ENCODE measurements at places on chromosomes 6 and 20.

DNA sequence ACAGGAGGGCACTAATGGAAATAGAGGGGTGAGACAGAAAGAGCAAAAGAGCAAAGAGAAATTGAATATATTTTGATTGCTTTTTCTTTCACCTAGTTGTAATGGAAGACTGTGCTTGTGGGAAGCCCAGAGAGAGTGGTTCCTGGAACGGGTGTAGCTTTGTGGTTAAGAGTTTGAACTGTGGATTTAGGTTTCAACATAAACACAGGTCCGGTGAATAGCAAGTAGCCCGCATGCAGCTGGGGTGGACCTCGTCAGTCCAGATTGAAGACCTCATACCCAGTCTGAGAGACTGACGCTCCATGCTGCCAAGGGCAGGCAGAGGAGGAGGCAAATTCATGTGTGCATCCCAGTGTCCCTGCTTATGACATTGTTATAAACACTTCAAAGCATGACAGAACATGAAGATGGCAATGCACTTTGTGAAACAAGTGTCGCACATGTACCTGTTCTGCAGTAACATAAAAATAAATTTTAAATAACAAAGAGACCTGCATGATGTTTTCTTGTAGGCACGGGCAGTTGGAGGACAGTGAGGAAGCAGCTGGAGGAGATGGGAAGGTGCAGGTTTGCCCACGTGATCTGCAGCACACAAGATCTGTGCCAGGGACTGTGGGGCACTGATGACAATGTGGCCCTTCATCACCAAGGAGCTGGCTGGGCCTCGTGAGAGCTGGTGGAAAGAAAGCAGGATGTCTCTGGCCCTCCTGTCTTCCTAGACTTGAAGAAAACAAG, 220.5 kb upstream of the SSTR4 start:
- no peak for DNase-seq

DNA sequence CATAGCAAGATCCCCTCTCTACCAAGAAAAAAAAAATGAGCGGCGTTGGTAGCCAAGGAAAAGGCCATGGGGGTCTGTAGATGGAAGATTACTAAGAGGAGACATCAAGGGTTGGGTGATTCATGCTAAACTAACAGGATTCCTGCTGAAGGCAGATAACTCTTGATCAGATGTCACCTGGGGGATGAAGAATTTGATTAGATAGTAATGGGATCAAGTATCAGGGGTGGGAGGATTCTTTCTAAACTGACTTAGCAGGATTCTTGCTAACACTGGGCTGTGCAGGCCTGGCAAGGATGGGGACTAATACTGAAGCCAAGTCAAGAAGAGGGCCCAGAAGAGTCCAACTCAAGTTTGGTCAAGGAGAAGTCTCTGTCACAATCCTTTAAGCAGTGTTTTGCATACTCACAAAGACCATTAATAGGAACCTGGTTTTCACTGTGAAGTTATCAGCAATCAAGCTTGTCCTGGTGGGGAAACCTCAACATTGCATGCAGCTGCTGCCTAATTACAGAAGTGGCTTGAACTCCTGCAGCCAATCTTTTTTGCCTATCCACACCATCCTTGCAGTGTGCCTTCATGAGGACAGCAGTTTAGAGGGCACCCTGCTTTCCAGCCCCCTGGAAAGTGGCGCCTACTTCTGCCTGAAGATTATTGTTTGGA, 61.3 kb downstream of the ANKRD6 start:
- no peak for DNase-seq

DNA sequence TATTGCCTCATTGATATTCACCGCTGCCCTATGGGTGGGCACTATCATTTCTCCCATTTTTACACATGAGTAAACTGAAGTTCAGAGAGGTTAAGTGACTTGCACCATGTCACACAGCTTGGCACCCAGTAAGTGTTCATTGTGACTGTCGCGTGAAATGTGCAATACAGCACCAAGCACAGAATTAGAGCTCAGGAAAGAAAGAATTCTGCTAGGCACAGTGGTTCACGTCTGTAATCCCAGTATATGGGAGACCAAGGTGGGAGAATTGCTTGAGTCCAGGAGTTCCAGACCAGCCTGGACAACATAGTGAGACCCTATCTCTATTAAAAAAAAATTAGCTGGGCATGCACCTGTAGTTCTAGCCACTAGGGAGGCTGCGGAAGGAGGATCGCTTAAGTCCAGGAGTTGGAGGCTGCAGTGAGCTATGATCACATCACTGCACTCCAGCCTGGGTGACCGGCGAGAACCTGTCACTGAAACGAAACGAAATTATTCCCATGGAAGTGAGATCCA, 626 bp downstream of the SLC13A3 start:
- DNase-seq, result no peak

DNA sequence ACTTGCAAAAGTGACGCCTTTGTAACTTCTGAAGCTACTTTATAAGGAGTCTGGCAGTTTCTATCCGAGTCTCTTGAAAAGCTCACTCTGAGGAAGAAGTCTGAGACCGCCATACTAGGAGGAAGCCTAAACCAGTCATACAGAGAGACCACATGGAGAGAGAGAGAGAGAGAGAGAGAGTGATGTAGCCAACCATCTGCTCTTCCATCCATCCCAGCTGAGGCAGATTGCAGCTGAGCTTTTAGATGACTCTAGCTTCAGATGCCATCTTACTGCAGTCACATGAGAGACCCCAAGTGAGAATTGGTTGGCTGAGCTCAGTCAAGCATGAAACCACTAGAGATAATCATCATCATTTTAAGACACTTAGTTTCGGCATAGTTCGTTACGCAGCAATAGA, 15.0 kb upstream of the DTNBP1 start:
- no peak for DNase-seq

- DNase-seq, result no peak
These were observed 34.6 kb downstream of the PPARD start for GRCh38 chr6:35377002-35377401.

- no peak for DNase-seq
These were observed 646 bp downstream of the HEY2 start for GRCh38 chr6:125749865-125750691.

DNA sequence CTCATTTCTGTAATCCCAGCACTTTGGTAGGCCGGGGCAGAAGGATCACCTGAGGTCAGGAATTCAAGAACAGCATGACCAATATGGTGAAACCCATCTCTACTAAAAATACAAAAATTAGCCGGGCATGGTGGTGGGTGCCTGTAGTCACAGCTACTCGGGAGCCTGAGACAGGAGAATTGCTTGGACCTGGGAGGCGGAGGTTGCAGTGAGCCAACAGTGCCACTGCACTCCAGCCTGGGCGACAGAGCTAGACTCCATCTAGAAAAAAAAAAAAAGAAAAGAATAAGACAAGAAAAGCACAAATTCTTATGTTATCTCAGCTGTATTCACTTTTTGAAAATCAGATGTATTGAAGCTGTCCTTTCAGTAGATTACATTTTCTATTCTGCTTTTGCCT, 289.4 kb downstream of the GRIK2 start:
- no peak for DNase-seq

DNA sequence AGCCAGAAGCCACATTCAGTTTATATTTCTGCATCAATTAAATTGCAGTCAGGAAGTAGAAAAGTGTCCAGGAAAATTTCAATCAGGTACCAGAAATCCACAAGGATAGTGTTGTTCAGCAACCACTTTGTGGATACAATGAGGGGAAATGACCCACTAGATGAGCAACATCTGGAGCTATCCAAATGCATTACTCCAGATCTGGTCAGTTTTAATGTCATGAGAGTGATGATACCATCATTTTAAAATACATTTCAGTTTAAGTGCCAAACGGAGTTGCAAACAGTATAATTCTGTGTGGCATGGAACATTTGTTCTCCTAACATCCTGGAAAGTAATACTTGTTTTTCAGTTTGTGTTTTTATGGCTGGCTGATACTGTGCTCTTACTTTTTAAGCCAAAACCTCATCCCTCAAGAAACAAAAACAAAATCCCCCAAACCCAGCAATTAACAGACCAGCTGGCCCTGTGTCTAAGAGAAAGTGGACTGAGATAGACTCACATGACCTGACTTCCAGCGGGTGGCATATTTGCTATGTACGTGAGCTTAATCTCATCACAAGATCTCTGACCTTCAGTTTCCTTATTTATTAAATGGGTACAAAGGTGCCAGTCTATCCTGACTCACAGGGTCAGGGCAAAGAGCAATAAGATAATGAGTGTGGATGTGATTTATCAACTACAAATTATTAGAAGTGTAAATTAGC, 58.8 kb upstream of the CNKSR3 start:
- DNase-seq, result no peak

GRCh38 chr6:87436435-87436834, 28.7 kb downstream of the CFAP206 start:
- peak; percentile 72 for DNase-seq

DNA sequence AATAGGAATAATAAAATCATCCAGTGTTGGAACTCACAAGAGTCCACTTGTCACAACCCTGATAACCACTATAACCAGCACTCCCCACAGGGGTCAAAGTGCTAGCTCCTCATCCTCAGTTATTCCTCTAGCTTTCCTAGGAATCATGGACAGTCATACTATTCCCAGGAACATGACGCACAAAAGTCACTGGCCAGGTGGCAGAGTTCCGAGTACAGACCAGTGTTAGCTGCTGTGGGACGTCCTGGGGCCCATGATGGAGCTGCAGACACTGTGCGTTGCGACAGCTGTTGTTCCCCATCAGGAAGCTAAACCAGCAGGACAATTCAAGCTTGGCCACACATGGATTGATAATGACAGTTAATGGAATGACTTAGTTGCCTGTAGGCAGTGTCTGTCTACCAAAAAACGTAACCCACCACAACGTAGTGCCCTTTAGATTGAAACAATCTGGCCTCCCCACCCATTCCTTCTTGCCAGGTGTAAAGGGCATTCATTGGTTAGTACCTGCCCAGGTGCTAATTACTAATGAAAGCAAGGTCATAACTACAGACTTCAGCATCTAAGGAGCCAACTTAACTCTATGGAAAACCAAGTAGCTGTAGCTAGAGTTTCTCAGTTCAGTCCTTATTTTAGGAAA, 17.4 kb downstream of the EZR start:
- DNase-seq, result no peak

- no peak for DNase-seq
These were observed 13.6 kb downstream of the PPP1R14C start for GRCh38 chr6:150156460-150156859.

GRCh38 chr20:51480507-51481270, 61.8 kb downstream of the NFATC2 start:
- no peak for DNase-seq

DNA sequence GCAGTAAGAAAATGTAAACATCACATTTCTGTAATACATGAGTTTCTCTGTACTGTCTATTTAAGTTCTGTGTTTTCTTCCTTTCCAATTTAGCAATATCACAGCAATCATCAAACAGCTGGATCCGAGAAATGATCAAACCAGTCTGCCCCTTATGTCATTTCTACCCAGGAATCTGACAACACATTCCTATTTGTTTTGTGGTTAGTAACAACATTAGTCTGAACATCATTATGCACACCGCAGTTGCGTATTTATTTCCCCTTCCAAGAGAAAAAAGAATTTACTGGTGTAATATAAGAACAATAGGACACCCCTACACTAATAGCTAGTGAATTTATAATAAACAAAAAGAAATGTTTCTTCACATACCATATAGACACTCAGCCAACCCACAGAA, 179.5 kb downstream of the BTBD9 start:
- no peak for DNase-seq

- DNase-seq, result no peak
These were observed 20.2 kb downstream of the SLC9A8 start for GRCh38 chr20:49832632-49833327.

DNA sequence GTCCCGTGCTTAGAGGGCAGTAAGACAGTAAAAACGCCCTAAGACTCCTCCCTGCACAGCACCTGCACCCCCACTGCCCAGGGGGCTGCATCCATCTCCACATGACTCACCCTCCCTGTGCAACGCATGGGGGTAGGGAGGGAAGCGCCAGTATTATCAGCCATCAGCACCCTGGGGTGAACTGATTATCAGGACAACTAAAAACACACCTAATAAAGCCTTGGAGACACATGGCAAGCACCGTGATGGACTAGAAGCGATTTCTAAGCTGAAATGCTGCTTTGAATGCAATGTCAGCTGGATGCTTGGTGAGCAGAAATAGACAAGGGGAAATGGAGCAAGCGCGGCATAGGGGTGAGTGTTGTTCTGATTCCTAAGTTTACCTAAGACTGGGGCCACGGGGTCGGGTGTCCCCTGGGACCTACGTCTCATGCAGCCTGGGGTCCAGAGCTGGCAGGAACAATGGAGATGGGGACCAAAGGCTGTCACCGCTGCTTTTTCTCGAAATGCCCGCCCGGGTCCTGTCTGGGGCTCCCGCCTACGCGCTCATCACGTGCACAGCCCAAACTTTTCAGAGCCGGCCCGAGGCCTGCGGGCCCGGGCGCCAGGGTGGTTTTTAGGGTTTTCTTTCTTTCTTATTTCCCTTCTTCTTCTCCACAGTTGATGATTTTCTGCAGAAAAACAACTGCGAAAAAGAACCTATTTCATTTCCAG, 702 bp upstream of the TNFAIP3 start:
- DNase-seq, result no peak

- DNase-seq, result no peak
These were observed 62.4 kb upstream of the MRPS10 start for GRCh38 chr6:42279966-42280629.

GRCh38 chr6:153074761-153075160, 56.3 kb downstream of the RGS17 start:
- DNase-seq, result no peak

DNA sequence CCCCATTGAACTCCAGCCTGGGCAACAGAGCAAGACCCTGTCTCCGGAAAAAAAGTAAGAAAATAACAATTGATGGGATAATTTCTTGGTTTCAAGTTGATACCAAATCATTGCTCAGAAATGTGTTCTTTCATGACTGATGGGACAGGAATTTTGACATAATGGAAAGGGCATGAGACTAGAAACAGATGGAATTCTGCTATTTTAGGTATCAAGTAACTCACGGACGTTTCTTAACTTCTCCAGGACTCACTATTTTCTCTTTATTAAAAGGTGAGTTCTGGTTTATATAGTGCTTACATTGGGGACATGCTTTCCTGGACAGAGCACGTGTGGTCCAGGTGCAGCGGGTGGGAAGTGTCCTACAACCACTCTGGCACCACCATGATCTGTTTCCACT, 6.0 kb upstream of the DSP start:
- DNase-seq, result no peak

- DNase-seq, result no peak
These were observed 72.4 kb upstream of the SIRPA start for GRCh38 chr20:1822564-1823449.

GRCh38 chr20:1838556-1839279, 56.5 kb upstream of the SIRPA start:
- DNase-seq, result no peak

DNA sequence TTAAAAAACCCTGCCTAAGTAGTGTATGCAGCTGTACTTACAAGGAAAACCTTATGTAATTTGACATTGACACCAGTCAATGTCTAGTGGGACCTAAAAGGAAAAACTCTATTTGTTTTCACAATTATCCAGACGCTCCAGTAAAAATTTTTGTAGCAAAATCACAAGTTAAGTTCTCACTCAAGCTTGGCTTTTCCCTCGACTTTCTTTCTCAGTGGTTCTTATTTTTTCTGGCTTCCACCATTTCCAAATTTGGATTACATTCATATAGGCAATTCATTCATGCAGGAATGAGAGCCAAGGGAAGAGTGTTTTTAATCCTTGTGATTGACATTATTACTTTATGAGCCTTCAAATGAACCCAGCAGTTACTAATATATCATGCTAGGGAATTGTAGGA, 66.0 kb upstream of the ADGRG6 start:
- DNase-seq, result no peak

GRCh38 chr6:151289399-151290007, 49.7 kb downstream of the AKAP12 start:
- DNase-seq, result no peak

All from right renal cortex interstitium (tissue), 3 donors.